ENCODE measurements at places on chromosomes 7 and 10.

- no peak for DNase-seq
Observed at GRCh38 chr10:104875561-104875960, 234.5 kb downstream of the SORCS3 start.

DNA sequence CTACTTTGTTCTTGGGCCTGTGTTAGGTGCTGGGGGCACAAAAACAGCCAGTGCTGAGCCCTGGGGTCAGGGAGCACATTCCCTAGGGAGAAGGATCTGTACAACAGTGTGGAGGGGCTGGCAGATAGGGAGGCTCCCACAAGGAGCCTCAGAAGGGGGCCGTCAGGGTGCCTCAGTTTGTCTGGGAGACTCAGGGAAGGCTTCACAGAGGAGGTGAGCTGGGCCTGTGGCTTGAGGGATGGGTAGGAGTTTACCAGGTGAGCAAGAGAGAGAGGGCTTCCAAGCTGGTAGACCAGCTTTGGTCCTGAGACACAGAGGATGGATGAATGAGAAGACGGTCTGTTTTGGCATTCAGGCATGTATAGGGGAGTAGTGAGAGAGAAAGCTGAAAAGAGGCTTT lies 52.1 kb downstream of the CAMK1D start:
- no peak for DNase-seq

DNA sequence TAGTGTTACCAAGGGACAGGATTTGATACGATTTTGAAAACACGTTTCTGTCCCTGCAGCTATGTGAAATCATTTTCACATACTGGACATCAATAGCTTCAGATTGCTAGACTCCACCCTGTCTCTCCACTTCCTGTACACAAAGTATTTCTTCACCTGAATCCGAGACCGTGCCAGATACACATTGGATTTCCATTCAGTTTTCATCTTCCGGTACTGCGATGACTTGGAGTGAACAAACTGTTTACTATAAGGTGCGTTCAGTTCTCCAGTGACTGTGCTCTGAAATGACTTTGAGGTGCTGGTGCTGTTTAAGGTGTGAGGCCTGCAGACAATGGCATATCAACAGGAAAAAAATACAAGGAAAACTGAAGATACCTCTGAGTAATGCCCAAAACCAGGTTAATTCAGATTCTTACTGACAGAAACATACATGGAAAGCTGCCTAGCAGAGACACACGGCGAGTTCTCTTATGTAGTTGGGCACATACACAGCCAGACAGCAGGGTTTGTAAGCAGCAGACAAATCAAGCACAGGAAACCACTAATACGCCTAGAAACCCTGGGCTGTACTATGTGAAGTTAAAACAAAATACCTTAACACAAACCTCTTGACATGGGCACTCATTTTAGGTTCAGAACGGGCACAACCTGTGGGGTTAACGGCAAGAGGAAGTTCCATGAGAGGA lies 119.2 kb downstream of the GALNT11 start:
- DNase-seq: no peak

DNA sequence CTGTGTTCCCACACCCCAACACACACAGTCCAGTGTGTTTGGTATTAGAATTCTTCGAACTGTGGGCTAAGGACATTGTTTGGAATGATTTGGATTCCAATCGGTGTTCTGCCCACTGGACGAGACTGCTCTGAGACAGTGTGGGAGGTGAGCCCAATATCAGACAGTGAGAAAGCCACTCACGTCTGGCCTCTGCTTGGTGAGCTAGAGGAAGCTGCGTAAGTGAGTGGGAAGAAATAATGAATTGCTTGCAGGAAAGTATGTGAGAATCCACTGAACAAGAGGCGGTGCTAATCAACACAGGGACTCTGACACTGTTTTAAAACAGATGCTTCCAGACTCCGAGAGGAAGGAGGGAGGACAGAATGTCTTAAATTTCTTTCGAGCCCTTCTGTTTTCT lies 675.0 kb upstream of the ANKRD30A start:
- DNase-seq: no peak

GRCh38 chr7:25171071-25171470 lies 46.0 kb upstream of the CYCS start:
- DNase-seq: no peak

DNA sequence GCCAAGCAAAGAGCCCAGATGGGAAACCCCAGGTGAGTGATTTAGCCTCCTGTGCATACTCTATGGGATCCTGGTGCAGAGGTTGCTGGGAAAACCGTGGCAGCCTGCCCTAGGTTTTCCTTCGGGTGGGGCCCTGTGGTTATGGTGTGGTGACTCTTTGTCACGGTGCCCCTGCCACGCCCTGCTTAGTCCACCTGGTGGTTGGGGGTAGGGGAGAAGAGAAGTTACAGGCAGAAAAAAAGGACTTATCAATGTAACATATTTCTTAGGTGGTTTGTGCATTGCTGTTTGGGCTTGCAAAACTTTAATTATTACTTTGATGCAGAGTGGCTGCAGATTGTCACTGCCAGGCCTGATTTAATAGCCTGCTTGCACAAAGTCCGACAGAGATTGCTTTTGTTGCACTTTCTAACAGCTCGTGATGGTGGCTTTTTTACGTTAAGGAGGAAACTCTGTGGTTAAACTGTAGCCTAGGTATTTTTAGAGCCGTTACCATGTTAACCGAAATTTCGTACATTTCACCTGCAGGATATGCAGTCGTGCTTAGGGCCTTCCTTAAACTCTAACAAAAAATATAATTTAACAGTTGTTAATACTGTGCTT lies 197.4 kb downstream of the RNLS start:
- peak; percentile 17 for DNase-seq

GRCh38 chr10:12608761-12609160 lies 259.4 kb downstream of the CAMK1D start:
- DNase-seq: no peak

- DNase-seq: no peak
Observed at GRCh38 chr10:17921378-17921777, 30.3 kb upstream of the SLC39A12 start.

DNA sequence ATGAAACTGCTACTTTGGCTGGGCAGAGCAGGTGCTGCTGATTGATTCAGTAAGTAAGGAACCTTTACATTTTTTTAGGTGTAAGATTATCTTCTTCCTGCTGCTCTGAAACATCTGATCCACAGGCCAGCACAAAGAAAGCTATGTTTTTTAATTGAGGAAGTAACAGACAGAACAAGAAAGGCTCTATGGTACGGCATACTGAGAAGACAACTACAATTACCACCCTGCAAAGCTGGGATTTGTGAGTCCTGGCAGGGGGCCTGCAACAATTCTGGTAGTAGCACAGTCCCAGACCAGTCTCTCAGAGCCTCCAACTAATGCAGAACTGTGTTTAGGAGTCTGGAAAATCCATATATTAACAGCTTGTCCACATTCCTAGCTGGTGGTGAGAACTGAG lies 103.0 kb upstream of the LRRTM3 start:
- DNase-seq: no peak

GRCh38 chr7:55018361-55019190 lies at the start of gene EGFR:
Gene EGFR, plus strand, starts transcription at chr7:55019017. Its CDS starts 261 bp downstream, at chr7:55019278.
- DNase-seq: no peak

GRCh38 chr10:109343293-109343692 lies 580.0 kb downstream of the XPNPEP1 start:
- no peak for DNase-seq

DNA sequence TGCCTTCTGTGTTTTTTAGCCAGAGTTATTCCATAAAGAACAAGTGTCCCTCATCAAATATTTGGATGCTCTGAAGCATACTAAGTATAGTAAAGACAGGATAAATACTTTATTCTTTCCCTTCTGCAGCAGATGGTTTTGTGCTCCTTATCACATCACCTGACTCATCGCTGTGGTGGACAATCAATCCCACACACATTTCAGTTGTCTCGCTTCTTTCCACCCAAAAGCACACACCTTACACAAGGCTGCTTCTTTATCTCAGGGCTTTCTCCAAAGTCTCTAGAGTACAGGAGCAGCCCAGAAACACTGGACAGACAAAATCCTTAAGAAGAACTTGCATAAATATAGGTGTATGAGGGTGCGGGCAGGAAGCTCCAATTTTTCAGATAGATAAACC lies 43.4 kb downstream of the IGF2BP3 start:
- DNase-seq: no peak

DNA sequence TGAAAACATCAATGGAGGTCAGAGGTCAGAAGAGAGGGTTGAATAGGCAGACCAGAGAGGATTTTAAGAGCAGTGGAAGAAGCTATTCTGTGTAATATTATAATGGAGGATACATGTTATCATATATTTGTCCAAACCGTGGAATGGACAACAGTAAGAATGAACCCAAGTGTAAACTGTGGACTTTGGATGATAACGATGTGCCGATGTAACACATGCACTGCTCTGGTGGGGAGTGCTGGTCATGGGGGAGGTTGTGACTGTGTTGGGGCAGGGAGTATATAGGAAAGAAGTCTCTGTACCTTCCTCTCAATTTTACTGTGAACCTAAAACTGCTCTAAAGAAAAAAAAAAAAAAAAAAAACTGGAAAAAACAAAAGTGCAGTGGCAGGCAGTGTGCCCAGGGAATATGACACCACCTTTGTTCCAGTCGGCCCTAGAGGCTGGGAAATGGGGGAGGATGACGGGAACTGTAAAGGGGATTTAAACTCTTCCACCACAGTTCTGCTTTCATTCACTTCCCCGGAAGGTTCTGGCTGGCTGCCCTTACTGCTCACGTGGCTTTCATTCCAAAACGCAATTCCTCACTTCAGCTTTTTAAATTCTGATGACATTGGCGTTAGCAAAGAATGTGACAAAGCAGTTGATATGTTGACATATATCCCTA lies 113.7 kb upstream of the ANKRD1 start:
- no peak for DNase-seq

DNA sequence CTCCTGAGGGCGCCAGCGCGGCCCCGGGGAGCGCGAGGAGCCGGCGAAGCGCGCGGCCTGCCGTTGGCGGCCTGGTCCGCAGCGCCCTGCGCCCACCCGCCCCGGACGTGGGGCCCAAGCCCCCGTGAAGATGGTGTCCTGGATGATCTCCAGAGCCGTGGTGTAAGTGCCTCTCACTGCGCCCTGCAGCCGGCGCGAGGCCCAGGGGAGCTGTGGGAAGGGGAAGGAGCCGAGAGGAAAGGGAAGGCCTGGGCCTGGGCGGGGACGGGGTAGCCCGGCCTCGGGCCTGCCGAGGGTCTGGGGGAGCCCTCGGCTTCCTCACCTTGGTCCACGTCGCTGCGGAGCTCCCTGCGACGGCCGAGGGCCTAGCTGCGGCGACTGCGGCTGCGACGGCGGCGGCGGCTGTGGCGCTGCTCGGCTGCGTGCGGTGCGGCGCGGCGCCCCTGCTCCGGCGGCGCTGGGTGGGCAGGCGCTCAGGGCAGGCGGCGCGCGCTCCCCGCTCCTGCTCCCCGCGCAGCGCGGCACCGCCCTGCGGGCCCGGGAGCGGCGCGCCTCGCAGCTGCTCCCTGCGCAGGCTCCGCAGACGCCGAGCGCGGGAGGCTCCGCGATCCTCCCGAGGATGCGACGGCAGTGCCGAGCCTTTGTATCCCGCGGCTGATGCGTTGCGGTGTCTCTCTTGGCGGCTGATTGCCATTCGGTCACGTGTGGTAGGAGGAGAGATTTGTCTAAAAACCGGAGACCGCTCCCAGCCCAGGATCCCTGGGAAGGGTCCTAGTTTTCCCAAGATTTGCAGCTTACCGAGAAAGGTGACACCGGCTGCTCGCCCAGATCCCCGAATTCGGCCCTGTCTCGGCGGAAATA lies 445 bp downstream of the REEP3 start:
- DNase-seq: peak; percentile 42

GRCh38 chr7:37598824-37599223 lies 84.7 kb upstream of the GPR141 start:
- no peak for DNase-seq

- no peak for DNase-seq
Observed at GRCh38 chr10:89978081-89978480, 276.7 kb downstream of the KIF20B start.

DNA sequence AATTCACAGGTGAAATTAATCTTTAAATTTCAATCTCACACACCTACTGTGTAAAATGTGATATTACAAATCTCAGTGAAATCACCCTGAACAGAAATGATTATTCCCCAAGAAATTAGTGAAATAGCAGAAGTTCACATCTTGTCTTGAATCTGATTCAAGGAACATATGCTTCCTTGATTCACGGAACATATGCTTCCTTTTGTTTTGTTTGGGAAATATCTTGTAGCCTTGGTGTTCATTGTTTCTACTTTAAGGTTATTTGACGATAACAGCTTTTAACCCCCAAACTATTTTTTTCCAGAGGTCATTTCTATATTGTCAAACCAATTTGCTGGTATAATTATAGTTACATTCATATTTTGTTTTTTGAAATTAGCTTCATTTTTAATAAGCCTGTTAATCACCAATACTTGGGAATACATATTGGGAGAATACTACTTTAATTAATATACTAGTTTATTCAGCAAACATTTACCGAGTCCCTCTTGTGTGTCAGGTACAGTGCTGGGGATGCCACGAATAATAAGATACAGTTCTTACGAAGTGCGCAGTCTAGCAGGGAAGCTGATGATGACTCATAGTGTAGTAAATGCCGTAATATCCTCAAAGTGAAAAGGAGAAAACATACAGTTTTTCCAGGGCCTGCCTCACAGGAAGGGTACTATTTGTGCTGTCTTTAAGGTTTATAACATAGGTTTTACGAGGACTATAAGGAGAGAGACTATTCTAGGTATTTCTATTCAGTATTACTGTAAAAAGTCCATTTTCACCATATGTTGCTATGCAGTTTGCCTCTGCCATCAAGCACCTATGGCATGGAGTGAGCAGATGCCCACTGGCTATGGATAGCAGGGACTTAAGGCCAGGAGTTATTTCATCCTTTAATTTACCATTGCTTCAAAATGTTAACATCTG lies 32.5 kb downstream of the PRKAR2B start:
- DNase-seq: no peak

GRCh38 chr10:101415884-101416283 lies 61.9 kb downstream of the BTRC start:
- DNase-seq: no peak

GRCh38 chr10:112345743-112346142 lies 28.2 kb upstream of the ACSL5 start:
- no peak for DNase-seq

DNA sequence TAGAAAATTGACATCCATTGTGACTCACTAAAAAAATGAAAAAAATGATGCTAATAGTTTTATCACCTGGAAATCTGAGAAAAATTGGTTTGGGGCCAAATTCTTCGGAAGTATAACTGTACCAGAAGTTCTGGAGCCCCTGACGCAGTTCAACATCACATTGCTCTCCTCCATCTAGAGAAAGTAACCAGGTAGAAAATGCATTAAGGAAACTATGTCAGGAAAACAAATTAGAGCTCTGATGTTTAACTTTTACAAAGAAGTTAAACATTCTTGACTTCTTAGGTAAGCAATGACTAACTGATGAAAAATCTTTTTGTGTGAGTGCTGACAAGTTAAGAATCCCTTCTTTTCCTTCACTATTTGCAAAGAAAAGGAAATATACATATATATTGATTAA lies 61.1 kb upstream of the TMEM196 start:
- no peak for DNase-seq

- no peak for DNase-seq
Observed at GRCh38 chr7:155459700-155460461, 2.0 kb downstream of the EN2 start.

GRCh38 chr10:34427911-34428216 lies 387.2 kb downstream of the PARD3 start:
- DNase-seq: no peak

DNA sequence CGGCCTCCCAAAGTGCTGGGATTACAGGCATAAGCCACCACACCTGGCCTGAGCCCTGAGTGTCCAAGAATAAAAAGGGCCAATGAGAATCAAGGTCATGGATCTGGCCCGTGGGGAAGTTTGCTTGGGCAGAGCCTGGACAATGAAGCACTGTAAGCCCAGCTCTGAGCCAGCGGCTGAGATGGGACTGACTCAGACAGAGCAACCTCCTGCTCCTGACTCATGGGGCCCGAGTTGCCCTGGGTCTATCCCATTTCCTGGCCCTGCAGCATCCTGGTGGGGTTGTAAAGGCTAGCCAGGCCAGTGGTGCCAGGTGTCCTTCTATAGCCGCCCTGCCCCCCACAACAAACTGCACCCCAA lies 5.2 kb upstream of the MYH16 start:
- no peak for DNase-seq
